ENCODE measurements at places on chromosomes 11 and 22. TPM values are rescaled to one million over a fixed set of nuclear protein-coding genes. Genes with fewer than 3 reads are reported as not detected.

OR2AG2 gene
- not detected for total RNA-seq

PRR33 gene
- total RNA-seq = not detected

OR52N4 gene
- 1.8 TPM for total RNA-seq

PRG3 gene
- not detected for total RNA-seq

C11orf86 gene
- total RNA-seq = not detected

NLRP10 gene
- total RNA-seq = not detected

APOL3 gene
- total RNA-seq = 159 TPM

MMP8 gene
- not detected for total RNA-seq

OR5P2 gene
- total RNA-seq = not detected

CHADL gene
- total RNA-seq = 0.83 TPM

C11orf42 gene
- not detected for total RNA-seq

TUBGCP6 gene
- total RNA-seq = 92.2 TPM

OR56A1 gene
- total RNA-seq = not detected

MUC2 gene
- not detected for total RNA-seq

RAB39A gene
- total RNA-seq = 0.43 TPM

EMID1 gene
- not detected for total RNA-seq

SORL1 gene
- 179 TPM for total RNA-seq

MYOD1 gene
- total RNA-seq = not detected

BTBD18 gene
- not detected for total RNA-seq
